Left hindlimb (tissue), 1 donor: ENCODE measurements at places on chromosomes 6 and 20.

DNA sequence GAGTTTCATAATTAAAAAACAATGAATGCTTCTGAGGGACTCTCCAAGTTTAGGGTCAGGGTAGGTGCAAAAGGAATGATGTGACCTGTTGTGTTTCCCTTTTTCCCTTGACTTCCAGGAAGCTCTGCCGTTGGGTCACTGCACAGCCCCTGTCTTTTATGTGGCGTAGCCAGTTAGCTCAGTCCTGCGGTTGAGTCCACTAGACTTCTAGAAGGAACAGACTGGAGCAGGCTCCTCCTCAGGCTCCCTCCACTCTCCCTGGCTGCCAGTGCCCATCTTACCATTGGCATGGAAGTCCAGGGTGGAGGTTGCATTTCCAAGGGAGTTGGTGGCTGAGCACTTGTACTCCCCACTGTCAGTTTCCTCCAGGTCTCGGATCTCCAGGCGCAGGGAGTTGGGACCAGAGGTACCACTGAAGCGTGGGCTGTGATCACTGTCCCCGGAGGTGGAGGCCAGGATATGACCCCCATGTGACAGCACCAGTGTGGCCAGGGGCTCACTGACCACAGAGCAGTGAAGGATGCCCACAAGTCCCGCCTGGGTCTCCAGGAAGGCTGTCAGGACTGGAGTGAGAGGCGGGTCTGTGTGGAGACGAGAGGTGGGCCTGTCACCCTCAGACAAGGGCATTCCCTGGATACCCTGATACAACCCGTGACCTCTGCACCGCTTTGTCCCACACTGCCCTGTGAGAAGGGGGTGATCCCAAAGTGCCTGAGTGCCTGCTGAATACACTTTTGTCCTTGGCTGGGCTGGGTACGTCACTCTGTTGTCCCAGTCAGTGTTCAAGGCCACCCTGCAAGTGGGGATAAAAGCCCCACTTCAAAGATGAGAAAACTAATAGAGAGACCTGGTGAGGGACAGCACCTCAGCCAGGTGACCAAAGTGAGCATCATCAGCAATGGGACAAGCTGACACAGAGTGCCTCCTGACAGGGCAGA lies 11.1 kb downstream of the SIGLEC1 start:
- DNase-seq = no peak

- DNase-seq = peak; percentile 75
These were observed 24.1 kb upstream of the PAX1 start for GRCh38 chr20:21681234-21681921.

- DNase-seq = no peak
These were observed 9.7 kb downstream of the PTCHD4 start for GRCh38 chr6:48101290-48101689.

GRCh38 chr6:113591896-113592827 lies 265.0 kb upstream of the MARCKS start:
- no peak for DNase-seq

GRCh38 chr20:56430461-56430860 lies 18.4 kb downstream of the CASS4 start:
- DNase-seq = no peak

GRCh38 chr6:138001750-138002349 lies 105.4 kb downstream of the PERP start:
- peak; percentile 60 for DNase-seq

DNA sequence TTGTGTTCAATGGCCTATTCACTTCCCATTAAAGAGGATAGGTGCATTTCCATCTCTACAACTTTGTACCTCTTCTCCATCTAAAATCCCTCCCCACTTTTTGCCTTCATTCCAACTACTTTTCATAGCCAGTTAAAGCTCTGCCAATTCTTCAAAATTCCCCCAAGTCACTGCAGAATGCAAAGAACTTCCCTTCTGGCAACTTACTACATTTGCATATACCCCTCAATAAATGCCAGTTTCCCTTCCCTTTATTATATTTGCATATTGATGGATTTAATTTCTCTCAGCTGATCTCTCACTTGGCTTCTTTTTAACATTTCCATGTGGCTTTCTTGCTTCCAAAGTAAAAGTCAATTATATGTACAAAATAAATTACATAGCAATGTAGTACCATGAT lies 393.4 kb downstream of the HACE1 start:
- DNase-seq = no peak

DNA sequence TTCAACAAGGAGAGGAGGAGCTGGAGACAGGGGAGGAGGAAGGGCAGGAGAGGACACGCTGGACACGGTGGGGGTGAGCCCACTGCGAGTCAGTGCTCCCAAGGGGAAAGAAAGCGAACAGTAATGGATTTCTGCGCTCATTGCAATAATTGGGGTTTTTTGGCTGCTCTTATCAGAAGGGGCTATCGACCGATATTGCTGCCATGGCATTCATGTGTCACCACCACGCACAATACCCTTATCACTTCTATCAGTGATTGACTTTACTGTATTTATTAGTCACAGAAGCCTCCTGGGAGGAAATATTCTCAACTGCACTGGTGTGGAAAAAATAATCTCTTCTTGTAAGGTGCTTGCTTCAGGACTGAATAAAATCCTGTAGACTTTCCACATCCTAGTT lies 55.8 kb downstream of the CEP43 start:
- no peak for DNase-seq

GRCh38 chr20:50694379-50695134 lies 3.2 kb upstream of the RIPOR3 start:
- DNase-seq = no peak

- no peak for DNase-seq
These were observed 194.8 kb downstream of the MAFB start for GRCh38 chr20:40494248-40494647.

GRCh38 chr6:22078288-22078687 lies 218.5 kb downstream of the PRL start:
- no peak for DNase-seq

DNA sequence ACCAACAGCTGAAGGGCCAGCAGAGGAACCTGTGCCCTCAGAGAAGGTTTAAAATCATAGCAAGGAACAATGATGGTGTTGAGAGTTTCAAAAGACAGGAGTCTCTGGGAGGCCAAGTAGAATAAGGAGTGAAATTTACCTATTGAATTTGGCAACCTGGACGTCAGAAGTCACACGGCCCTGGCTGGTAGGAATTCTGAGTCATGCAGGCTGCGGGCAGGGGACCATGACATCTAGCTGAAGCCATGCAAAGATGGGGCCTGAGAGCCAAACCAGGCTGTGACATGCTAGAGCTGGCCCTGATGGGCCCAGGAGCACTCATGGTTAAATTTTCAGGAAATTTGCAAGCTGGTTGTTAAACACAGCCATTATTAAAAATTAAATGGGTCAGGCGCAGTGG lies 64.0 kb upstream of the SNX9 start:
- DNase-seq = no peak

- no peak for DNase-seq
These were observed 90.4 kb downstream of the MOXD1 start for GRCh38 chr6:132310921-132311320.

GRCh38 chr6:167691533-167692312 lies 135.0 kb upstream of the AFDN start:
- no peak for DNase-seq

GRCh38 chr6:155955038-155955437 lies 499.4 kb upstream of the NOX3 start:
- no peak for DNase-seq

DNA sequence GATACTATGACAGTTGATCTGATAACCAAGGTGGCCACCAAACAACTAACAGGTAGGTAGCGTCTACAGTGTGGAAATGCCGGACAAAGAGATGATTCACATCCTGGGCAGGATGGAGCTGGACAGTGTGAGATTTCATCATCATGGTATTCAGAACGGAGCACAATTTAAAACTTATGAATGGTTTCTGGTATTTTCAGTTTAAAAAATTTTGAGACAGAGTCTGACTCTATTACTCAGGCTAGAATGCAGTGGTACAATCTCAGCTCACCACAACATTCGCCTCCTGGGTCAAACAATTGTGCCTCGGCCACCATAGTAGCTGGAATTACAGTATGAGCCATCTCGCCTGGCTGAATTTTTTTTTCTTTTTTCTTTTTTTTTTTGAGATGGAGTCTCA lies 43.8 kb downstream of the CEP57L1 start:
- DNase-seq = no peak

- no peak for DNase-seq
These were observed 40.1 kb upstream of the TMEM181 start for GRCh38 chr6:158519761-158520160.

- no peak for DNase-seq
These were observed 176.3 kb upstream of the LAMP5 start for GRCh38 chr20:9338101-9338500.

- DNase-seq = no peak
These were observed 25.5 kb downstream of the BANF2 start for GRCh38 chr20:17725094-17725835.

GRCh38 chr20:25030007-25030648 lies 27.8 kb downstream of the ACSS1 start:
- peak; percentile 3 for DNase-seq

DNA sequence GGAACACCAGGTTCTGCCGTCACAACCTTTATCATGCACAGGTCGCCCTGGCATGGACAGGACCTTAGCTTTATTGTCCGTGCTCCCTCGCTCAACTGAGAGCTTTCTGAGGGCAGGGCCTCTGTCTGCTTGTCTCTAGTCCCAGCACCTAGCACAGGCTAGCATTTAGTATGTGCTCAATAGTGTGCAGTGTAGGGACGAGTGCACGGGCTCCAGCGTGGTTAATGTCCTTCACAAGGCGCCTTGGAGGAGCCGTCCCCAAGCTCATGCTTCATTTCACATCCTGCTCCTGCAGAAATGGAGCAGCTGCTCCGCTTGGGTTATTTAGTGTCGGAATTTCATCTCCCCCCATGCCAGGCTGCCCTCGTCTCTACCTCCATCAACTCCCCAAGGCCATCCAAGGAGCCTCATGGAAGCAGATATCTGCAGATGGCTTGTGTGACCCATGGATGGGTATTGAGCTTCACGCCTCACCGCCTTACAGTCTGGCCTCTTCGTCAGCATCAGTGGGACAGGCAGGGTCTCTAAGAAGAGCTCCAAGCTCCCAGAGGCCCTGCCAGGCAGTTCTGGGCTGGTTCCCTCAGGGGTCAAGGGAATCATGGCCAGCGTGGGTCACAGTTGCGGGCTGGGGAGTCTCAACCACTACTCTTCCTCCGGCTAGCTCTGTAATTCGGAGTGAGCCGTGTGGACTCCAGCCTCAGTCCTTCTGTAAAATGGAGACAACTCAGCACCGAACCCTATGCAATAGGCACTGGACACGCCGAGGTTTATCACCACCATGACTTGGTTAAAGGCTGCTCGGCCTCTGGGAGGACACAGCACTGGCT lies 60.8 kb upstream of the APCDD1L start:
- peak; percentile 9 for DNase-seq
